T-helper 22 cell (primary cell): ENCODE measurements at places on chromosomes 12 and 14.

- DNase-seq, result no peak
Observed at GRCh38 chr14:99344051-99344758, 72.2 kb upstream of the BCL11B start.

DNA sequence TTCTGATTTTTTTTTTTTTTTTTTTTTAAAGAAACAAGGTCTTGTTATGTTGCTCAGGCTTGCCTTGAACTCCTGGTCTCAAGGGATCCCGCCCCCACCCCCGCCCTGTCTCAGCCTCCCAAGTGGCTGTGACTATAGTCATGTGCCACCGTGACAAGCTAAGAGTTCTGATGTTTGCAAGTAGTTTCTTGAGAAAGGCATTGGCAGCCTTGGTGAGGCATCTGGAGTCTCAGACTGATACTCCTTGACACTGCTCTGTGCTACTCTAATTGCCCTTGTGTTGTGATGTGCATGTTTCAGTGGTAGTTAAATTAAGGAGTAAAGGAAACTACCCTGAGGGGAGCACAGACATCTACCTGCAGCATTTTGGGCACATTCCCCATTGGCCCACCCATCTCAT is 46.2 kb upstream of the OR4E1 start:
- DNase-seq, result no peak

DNA sequence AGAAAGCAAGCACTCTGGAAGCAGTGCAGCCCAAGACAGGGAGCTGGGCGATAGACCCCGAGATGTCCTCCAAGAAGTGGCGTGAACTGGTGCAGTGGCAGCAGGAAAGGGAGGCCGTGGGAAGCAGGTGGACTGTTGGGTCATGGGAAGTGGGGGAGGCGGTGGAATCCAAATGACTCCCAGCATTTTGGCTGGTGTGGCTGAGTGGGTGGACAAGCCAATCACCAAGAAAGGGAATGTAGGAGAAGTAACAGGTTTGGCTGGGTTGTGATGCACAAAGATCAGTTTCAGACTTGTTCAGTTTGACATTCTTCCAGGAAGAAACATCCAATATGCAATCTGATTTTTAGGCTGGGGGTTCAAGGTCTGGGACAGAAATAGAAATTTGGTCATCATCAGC is 46.0 kb upstream of the KTN1 start:
- no peak for DNase-seq

DNA sequence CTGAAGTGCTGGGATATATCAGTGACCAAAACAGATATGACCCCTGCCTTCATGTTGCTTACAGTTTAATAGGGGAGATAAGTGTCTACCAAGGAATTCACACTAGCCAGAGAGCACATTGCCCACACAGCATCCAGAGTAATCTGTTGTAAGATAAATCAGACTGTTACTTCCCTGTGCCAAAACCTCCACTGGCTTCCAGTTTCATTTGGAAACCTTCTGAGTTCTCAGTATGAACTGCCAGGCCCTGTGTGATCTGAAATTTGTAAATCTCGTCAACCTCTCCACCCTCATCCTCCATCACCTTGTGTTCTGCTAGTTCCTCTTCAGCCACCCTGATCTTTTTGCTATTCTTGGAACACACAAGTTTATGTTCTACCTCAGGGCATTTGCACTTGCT is 154.7 kb downstream of the ETV6 start:
- DNase-seq, result no peak

DNA sequence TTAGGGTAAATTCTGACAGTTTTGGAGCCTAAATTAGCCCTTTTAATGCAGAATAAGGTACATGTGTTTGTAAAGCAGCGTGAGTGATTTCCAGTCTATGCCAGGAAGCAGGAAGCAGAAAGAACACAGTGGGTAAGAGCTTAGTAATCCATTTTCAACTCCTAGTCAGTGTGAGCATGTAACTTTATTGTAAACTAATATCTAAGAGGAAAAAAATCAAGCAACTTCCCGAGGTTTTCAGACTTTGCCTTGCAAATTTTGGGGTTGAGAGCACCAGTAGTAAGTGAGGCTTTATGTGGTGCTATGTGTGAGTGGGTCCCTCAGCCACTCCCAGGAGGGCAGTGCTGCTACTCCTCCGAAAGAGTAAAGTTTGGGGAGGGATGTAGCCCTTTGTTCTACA is 2.9 kb downstream of the CIPC start:
- no peak for DNase-seq

DNA sequence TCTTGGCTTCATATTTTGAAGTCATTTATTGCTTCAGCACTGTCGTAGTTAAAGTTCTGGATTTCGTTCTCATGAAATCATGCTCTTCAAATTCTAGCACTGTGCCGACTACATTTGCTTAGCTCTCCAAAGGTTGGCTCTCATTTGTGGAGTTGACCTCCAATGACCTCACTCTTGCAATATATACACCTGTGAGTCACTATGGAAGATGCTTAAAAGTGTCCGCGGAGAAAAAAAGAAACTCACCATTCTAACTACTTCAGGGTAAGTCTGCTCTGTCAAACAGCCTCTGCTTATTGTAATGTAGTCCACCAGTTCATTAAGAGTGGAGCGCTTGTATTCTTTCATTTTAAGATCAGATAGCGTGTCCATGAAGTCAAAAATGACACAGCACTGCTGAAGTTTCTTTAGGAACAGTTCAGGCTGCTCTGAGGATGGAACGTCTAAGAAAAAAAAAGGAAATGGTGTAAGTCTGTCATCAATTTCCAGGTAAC is 89.7 kb downstream of the PPP2R5E start:
- DNase-seq, result no peak

DNA sequence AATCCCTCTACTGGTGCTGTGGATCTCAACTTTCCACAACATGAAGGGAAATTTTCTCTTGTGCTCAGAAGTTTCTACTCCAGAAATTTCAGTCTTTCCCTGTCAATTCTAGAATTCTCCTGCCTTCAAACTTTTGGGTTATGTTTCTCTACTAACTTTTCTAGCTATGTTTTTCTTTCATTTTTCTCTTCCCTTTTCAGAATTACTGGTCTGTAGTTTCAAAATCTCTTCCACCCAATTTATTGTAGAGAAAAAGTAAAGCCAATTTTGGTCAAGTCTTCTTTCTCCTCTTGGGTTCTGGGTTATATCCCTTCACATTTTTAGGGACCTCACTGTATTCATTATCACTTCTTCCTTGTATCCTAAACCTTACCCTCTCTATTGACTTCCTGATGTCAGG is 18.9 kb downstream of the CNTN1 start:
- no peak for DNase-seq

DNA sequence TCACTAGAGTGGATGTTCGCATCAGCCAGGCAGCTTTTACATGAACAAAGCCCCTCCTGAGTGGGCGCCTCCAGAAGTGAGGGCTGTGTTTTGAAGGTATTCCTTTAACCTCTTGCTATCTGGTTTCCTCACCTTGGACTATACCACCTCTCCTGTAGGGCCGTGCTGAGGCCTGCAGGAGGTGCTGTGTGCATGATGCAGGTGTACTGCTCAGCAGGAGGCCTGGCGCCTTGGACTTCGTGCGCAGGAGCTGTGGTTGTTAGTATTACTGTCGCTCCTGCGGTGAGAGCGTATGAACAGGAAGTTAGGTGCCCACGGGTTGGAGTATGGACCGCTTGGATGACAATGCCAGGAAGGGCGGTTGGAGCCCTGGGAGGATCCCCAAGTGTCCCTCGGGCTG is 130.7 kb downstream of the TSPAN9 start:
- DNase-seq, result no peak
